ENCODE measurements at places on chromosomes 16 and 17.

DNA sequence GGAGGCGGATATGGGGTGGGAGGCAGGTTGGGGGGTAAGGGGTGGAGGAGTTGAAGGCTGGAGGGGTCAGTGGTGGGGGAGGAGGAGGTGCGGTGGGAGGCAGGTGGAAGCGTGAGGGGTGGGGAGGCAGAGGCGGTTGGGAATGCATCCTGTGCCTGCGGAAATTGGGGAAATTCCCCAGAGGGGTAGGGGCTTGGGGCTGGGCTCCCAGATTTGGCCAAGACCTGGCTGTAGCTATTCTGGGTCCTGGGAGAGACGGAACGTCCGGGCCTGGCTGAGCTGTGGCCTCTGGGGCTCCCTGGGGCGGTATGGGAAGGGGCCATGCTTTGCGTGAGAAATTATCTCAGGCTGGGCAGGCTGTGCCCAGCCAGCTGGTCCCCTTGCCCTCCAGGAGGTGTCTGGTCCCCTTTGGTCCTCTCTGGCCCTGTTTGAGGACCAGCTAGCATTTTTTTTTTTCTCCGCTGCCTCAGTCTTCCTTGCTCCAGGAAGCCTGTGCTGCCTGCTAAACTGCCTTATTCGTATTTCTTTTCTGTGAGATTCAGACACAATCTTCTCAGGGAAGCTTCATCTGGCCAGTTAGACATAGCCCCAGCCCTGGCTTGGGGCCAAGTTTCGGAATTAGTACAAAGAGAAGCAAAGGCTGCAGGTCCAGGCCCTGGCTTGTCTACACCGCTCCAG, 7.3 kb upstream of the TRPV2 start:
- DNase-seq, result peak; percentile 81

DNA sequence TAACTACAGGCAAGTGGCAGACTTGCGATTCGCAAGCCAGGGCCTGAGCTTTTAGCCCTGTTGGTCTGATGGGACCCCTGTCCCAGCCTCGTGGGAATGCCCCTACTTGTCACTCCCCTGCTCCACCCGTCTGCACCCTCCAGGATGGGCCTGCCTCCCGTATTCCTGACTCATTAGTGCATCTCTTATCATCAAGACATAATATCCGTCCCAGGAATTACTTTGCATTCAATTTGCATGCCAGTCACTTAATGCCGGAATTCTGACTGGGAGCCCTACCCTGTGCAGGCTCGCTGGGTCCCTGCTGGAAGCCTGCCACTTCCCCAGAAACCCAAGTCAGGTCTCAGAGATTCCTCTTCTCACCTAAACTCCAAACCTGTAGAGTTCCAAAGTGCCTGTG, 3.3 kb downstream of the PRSS53 start:
- no peak for DNase-seq

DNA sequence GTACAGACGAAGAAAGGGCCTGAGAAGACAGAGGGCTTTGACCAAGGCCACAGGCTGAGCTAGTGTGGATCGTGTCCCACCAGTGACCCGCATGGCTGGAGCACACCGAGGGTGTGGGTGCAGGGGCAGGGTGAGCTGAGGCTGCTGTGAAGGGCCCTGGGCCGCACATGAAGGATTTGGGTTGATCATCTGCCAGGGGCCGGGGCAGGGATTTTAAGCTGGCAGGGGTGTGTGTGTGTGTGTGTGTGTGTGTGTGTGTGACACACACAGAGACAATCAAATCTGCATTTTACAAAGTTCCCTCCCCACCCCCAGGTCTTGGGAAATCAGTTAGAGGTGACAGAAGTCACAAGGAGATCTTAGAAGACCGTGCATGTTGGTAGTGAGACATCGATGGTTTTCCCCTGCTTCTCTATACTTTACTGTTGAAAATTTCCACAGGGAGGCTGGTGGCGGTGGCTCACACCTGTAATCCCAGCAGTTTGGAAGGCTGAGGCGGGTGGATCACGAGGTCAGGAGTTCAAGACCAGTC, 65.2 kb downstream of the SRCIN1 start:
- no peak for DNase-seq

DNA sequence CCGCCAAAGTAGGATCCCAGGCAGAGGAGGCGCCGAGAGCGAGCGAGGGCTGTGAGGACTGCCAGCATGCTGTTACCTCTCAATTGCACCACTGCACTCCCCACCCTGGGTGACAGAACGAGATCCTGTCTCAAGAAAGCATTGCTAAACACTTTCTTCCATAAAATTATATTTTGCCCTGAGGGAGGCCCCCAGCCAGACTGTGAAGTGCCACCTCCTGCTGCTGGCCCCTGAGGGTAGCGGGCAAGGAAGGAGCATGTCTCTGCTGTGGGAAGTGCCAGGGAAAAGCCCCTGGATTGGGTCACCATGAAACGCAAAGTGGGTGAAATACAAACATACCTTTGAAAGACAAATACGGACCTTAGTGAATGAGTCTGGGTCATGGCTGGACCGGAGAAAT, 78.0 kb upstream of the AMZ2 start:
- no peak for DNase-seq

GRCh38 chr17:13176436-13176835, 158.6 kb upstream of the ELAC2 start:
- DNase-seq, result no peak

DNA sequence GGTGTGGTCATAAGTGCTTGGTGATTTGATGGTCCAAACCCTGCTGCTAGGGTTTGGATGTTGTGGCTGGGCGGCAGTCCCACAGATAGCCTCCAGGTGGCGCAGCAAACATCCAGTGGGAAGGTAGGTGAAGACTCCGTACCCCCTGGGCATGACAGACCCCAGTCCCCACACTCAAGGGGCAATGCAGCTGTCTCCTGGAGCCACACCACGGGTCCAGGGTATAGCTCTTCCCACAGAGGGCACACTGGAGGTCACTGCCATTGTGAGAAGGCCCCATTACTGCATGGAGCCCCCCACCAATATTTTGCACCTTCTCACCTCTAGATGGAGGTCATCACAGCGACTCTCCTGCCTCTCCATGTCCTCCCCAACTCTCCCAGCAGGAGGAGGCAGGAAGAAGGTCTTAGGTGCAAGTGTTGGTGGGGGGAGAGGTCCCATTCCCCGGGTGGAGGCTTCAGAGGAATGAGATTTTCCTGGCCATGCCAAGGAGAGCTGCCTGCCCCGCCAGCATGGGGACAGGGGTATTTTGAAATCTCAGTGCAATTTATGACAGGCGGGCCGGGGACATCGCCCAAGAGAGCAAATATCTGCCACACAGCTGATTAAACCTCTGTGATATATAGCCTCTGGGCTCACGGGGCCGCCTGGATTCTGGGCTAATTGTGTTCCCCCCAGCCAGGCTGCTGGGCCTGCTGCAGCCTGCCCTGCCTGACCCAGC, 17.1 kb upstream of the C17orf113 start:
- DNase-seq, result no peak

DNA sequence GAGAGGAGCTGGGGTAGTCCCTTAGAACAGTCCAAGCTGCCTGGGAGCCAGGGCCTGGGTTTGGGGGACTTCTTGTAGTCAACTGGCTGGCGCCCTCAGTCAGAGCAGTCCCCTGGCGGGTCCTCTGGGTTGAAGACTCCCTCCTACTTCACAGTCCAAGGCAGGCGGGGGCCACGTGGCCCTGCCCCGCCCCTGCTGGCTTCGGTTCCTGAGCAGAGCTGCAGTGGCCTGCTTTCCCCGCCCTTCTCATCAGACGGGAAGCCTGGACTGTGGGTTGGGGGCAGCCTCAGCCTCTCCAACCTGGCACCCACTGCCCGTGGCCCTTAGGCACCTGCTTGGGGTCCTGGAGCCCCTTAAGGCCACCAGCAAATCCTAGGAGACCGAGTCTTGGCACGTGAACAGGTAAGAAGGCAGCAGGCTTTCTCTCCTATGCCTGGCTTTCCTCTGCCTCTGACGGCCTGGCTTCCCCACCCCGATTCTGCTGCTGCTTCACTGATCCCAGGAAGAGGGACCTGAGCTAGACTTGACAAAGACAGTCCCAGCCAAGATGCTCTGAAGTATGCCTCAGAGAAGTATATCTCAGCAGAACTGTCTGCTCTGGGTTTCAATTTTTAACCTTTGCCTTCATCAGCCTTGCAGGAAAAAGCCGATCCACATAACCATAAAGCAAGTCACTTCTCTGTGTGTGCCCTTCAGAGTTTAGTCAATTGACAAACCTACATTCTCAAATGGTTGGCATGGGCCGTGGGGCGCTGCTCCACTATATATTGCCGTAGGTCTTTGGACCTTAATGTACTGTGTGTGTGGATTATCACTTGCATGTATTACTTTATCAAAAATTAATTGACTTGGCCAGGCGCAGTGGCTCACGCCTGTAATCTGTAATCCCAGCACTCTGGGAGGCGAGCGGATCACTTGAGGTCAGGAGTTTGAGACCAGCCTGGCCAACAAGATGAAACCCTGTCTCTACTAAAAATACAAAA, 56.3 kb downstream of the SF3B3 start:
- DNase-seq, result no peak

- DNase-seq, result no peak
These were observed 13.5 kb upstream of the CACNG4 start for GRCh38 chr17:66950886-66951604.

- DNase-seq, result no peak
These were observed 16.8 kb downstream of the PDK2 start for GRCh38 chr17:50111673-50112655.

DNA sequence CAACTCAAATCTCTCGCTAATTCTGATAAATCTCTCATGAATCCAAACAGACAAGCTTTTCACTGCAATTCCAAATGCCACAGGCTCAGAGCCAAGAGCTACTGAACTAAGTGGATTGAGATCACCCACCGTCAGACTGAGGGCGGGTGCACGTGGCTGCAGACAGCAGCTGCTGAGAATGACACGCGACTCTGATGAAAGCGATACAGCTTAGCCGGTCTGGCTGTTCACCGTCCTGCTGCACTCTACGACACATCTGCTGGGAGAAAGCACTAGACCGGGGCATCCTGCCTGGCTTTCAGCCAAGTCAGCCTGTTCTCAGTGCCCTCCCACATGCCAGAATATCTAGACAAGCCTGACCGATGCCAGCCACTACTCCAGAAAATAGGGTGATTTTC, 42.6 kb downstream of the KLHDC4 start:
- no peak for DNase-seq

DNA sequence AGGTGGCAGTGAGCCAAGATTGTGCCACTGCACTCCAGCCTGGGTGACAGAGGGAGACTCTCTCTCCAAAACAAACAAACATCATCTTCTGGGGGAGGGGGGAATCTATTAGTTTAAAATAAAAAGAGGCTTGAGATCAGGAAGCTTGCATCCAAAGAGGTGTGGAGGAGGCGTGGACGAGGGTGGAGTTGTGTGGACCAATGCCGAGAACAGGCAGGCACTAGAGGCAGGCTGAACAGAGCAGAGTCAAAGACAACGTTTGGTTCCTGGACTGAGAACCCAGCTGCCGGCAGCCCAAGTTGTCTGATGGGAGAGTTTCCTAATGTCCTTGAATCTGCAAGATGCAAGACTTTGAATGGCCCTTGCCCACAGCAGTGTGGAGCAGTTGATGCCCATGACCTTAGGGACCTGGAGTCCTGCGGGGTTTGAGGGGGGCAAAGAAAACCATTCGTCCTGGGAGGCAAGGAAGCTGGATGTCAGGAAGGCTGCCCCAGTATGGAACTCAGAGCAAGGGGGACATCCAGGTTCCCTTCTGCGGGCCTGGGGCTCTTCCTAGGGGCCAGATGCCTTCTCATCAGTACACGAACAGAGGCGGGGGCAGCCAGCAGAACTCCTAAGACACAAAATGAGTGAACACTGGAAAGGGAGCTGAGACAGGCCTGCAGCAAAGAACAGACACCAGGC, 9.2 kb downstream of the TBC1D16 start:
- no peak for DNase-seq

- DNase-seq, result no peak
These were observed 11.1 kb upstream of the FLYWCH1 start for GRCh38 chr16:2900526-2901075.

DNA sequence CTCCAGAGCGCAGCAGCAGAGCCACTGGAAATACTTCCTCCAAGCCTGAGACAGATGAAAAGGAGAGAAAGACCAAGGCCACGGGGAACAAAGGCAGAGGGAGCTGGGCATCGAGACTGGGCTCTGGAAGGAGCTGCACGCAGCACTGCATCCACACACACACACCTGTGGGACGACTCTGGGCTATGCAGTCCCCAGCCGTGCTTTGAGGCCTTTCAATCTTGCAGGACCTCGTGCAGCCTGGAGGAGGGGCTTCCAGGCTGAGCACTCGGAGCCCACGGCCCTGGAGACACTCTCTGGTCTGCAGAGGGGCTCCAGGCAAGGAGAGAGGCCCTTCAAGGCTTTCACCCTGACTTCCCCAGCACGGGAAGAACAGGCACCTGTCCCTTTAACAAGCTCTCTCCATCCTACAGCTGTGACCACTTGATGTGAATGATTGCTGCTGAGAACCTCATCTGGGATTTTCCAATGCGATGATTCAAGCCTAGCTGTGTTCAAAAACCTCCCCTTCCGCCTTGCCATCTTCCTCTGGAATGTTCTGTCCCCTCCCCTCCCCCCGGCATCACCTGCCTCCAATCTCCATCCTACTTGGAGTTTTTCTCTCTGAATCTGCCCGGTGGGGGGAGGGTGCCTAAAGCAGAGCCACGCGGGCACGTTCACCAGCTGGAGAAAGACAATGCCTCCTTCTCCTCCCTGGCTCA, 37.5 kb downstream of the RBFOX3 start:
- DNase-seq, result no peak

DNA sequence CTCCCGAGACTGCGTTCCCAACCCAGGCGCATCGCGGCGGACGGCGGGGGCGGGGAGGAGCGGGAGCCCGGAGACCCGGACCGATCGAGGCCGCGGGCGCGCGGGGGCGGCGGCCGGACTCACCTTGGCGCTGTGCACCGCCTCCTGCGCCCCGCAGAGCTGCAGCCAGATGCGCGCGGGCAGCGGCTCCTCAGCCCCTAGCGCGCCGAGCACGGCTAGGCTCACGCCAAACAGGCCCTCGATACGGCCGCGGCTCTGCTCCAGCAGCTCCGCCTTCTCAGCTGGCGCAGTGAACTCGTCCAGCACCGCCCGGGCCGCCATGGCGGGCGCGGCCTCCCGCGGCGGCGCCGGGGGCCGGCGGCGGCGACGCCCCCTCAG, 339 bp downstream of the N4BP1 start:
- peak; percentile 45 for DNase-seq

- DNase-seq, result no peak
These were observed 1.2 kb downstream of the CEP295NL start for GRCh38 chr17:78901806-78902205.

DNA sequence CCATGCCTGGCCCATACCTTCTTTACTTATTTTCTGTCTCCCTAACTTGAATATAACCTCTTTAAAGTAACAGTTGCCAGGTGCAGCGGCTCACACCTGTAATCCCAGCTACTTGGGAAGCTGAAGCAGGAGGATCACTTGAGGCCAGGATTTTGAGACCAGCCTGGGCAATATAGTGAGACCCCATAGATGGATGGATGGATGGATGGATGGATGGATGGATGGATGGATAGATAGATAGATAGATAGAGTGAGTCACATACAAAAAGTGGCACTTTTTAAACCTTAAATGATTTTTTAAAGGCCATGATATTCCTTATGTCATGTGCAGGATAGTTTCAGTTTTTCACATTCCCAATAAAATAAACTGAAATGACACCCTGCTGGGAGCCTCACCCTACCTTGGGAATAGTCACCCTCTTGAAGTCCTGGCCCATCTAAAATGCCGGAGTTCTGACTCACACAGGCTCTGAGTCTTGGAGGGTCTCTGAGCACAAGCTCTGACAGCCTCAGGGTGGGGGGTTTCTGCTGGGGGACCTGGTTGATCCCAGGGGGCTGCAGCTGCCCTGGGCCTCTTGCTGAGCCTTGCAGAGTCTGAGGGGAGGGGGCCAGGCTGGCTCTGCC, 26.2 kb downstream of the CPNE2 start:
- no peak for DNase-seq
